GM13976 (cell line): ENCODE measurements at places on chromosomes 4 and X.

GRCh38 chr4:101948951-101949350 lies 158.4 kb downstream of the BANK1 start:
- DNase-seq = no peak

DNA sequence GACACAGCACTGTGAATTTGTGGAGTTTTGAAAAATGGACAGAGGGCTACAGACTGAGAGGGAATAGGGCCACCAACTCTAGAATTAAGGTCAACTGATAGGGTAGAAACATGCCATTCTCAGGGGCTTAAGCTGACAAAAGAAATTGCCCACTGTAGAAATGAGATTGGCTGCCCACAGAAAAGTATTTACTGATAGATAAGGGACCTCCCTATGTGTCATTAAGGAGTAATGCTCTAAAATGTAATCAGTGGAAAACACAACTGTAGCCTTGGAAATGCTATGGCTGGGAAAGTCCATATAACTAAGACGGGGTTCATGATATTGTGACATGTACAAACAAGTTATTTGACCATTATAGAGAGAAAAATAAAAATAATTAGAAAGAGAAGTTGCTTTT lies 4.6 kb downstream of the RTL9 start:
- no peak for DNase-seq

DNA sequence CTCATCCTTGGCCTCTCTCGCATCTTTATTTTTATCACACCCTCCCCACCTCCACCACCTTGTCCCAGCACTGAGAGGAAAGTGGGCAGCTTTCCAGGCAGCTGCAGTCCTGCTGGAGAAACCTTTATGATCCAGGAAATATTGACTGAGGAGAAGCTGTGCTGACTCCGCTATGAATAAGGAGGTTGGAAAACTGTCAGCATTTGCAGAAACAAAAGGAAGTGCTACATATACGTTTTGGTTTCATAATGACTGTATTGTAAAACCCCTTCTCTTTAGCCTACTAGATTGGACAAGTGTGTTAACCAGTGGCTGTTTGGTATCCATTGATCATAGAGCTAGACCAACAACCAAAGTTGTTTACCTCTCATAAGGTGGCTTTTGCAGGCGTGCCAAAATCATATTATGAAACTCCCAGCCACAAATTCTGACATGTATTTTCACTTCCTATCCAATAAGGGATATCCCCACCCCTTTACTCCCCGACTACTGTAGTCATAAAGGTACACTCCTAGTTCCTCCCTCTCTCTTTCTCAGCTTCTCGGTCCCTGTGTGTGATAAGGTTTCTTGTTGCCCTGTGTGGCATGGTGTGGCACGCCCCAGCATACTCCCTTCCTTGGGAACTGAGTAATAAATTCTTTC lies 88.4 kb downstream of the GPR143 start:
- peak; percentile 79 for DNase-seq

- peak; percentile 62 for DNase-seq
Observed at GRCh38 chr4:95549246-95550114, 707 bp upstream of the UNC5C start.

GRCh38 chrX:16828124-16828908 lies 41.8 kb downstream of the RBBP7 start:
- DNase-seq = no peak

GRCh38 chr4:37279121-37279520 lies 34.6 kb downstream of the NWD2 start:
- DNase-seq = no peak

GRCh38 chr4:124028182-124028581 lies 631.6 kb downstream of the SPRY1 start:
- DNase-seq = no peak

- DNase-seq = no peak
Observed at GRCh38 chrX:145410622-145411021, 163.3 kb downstream of the SPANXN1 start.

- DNase-seq = no peak
Observed at GRCh38 chr4:19659101-19659500, 592.6 kb upstream of the SLIT2 start.

GRCh38 chr4:6710996-6711395 lies 1.3 kb upstream of the MRFAP1L1 start:
- DNase-seq = no peak

DNA sequence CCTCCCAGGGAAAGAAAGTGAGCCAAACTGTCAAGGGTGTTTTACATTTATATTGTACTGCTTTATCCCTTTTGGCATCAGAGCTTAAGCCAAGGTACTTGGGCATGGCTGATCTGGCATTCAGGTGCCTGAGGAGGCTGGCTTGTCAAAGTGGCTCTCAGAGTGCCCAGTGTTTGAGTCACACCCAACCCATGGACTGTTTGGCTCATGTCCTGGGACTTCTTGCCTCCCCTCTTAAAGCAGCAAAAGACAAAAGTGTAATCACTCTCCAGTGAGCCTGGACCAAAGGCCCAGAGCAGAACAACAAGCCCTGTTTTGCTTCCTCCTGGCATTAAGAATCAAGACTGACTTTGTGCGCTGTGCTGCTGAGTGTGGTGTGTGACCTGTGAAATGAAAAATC lies 311.7 kb upstream of the TAPT1 start:
- DNase-seq = no peak

- no peak for DNase-seq
Observed at GRCh38 chr4:172865103-172865502, 303.5 kb upstream of the GALNT7 start.

- no peak for DNase-seq
Observed at GRCh38 chr4:82528074-82528473, 33.7 kb downstream of the TMEM150C start.

GRCh38 chr4:8608714-8609391 lies 16.3 kb downstream of the CPZ start:
- no peak for DNase-seq

- peak; percentile 51 for DNase-seq
Observed at GRCh38 chr4:152935143-152935542, 980 bp upstream of the FHDC1 start.

GRCh38 chr4:26803211-26803861 lies 57.3 kb upstream of the STIM2 start:
- DNase-seq = no peak

GRCh38 chr4:478373-478772 lies 20.6 kb downstream of the ZNF721 start:
- DNase-seq = no peak

DNA sequence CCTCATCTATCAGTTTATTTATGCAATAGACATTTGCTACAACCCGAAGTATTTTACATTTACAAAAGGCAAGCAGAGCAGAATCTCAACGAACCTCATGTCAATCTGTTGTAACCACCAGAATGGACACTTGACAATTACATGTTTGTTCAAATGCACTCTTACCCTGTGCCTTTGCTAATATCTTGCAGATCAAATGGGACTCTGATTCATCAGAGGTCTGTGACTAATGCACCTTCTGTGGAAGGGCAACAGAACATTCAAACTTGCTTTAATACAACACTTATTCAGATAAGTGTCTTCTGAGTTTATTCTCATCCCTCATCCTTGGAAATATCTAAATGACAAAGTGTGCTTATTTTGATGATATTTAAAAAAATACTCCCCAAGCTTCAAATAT lies 644.7 kb upstream of the PCDH10 start:
- no peak for DNase-seq

- peak; percentile 9 for DNase-seq
Observed at GRCh38 chr4:81919223-81919622, 447.5 kb upstream of the RASGEF1B start.

DNA sequence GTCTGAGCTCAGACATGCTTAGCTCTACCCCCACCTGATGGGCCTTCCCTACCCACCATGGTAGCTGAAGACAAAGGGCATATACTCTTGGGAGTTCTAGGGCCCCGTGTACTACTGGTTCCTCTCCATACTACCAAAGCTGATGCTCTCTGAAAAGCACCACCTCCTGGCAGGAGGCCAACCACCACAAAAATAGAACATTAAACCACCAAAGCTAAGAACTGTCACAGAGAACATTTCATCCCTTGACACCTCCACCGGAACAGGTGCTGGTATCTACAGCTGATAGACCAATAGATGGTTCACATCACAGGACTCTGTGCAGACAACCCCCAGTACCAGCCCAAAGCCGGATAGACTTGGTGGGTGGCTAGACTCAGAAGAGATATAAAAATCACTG lies 13.4 kb downstream of the EDA2R start:
- no peak for DNase-seq

GRCh38 chr4:187179086-187180058 lies 455.7 kb upstream of the FAT1 start:
- no peak for DNase-seq

DNA sequence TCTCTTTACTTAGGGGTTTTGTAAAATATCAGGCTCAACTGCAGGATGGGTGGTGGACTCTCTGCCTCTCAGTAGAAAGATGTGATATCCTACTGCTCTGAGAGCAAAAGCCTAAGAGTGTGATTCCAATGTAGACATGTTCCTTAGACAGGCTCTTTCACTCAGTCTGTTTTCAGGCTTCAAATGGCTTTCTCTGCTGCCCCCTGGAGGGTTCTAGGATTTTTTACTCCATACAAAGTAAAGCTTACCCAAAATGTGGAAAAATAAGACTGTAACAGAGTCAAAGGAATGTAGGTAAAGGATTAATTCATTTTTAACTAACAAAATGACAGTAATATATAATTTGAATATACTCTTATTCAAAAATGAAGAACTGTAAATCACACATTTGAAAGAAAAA lies 32.1 kb downstream of the ZGRF1 start:
- peak; percentile 54 for DNase-seq

- no peak for DNase-seq
Observed at GRCh38 chr4:23476515-23477090, 413.2 kb downstream of the PPARGC1A start.
